ENCODE measurements at places on chromosomes 3 and 15.

DNA sequence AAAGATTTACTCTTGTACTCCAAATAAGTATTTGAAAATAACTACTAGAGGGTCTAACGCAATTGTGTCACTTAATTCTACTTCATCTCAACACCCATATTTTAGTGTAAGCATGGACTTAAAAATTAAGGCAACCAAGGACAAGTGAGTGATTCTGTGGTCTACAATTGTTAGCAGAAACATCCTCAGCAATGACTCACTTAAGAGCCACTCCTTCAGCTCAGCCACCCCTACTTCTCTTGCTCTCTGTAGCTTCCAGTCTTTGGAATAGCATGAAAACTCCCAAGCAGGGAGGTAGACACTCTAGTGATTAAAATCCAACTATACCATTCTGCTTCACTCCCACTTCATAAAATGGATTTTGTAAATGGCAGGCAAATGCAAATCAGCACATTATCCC lies 116.0 kb upstream of the LRRN1 start:
- DNase-seq: no peak

DNA sequence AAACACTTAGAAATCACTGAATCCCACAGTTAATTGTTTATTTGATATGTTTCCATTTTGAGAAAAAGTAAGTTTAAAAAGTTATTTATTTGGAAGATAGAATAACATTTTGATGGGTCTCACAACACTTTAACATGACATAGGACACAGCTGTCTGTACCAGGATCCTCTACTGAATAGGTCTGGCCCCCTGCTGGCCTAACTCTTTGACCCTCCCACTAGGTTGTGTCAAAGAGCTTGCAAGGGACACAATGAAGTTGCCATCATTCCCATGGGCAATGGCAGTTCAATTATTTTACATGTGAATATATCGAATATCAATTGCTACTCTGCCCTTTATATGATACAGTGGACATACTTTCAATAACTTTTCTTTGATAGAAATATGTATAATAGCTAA lies 138.9 kb downstream of the EPHA3 start:
- DNase-seq: no peak

GRCh38 chr3:69090021-69090420 lies 5.3 kb downstream of the ARL6IP5 start:
- DNase-seq: no peak

- DNase-seq: no peak
Observed at GRCh38 chr15:68885070-68885469, 45.3 kb upstream of the SPESP1 start.

DNA sequence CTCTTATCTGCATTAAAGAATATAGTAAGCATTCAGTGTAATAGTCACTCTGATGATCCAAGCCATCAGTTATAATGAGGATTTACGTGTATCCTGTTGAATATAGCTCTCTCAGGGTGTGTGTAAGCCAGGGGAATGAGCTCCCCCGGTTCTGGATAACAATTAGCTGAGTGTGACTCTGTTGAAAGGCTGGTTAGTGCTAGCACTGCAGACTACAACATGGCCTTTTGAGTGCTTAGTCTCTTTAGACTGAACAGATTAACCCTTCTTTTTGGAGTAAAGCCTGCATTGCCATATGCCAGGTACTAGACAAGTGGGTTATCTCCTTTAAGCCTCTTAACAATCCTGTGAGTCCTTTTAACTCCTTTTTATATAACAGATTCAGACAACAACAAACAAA lies 119.5 kb downstream of the TMEM108 start:
- no peak for DNase-seq

DNA sequence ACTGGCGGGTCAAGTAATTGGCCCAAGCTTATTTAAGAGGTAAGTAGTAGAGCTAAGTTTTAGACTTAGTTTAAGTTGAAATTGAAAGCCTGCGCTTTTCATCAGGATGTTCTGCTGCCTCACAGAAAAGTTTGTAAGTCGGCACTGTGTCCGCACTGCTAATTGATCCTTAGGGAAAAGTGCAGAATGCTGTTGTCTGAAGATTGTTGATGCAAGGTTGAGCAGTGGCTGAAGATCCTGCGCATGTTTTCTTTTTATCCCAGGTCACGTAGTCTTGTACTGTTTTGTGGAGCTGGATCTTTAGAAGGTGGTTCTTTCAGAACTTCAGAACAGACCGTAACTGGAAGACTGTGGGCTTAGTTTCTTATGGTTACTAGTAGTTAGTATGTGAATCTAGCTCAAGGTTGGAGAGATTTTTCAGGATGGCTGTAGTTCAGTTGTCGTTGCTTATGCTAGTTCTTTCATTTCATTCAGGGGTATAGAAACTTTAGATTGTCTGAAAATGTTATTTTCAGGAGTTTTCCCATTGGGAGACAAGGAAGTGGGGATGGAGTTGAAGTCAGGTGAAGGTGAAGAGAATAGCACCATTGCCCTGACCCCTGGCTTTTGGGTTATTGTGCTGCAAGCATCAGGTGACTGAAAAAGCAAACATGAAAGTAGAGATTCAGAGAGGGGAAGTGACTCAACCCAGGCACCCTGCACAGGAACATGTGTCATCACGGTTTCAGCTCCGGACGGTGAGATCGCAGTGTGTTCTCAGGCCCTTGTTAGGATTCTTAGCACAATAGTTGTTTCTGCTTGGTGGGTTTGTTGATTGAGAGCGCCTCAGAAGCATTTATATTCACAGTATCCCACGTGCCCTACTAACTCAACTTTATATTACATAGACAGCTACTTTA lies 32.8 kb downstream of the AKAP13 start:
- DNase-seq: no peak

Data from NCI-H1436 (cell line).